GM23338 (cell line): ENCODE measurements at places on chromosomes 11 and 22. TPM values are rescaled to one million over a fixed set of nuclear protein-coding genes. Genes with fewer than 3 reads are reported as not detected.

Gene DRD4
- polyA plus RNA-seq, result 1.3 and 1.8 TPM in 2 replicates

Gene CSF2RB
- polyA plus RNA-seq, result not detected in 2 replicates

Gene DGCR2
- 18.5 and 21.0 TPM in 2 replicates for polyA plus RNA-seq

Gene ENTHD1
- polyA plus RNA-seq, result not detected in 2 replicates

Gene HOATZ
- polyA plus RNA-seq, result not detected in 2 replicates

Gene SNX32
- polyA plus RNA-seq, result 1.2 and 2.4 TPM in 2 replicates

Gene OR8D4
- polyA plus RNA-seq, result not detected in 2 replicates

Gene SLC36A4
- 20.6 and 24.9 TPM in 2 replicates for polyA plus RNA-seq

Gene SLC22A24
- polyA plus RNA-seq, result not detected in 2 replicates

Gene SNRPD3
- polyA plus RNA-seq, result 340 and 375 TPM in 2 replicates

Gene KRTAP5-8
- polyA plus RNA-seq, result not detected in 2 replicates

Gene POU2AF1
- not detected in 2 replicates for polyA plus RNA-seq

Gene MS4A2
- polyA plus RNA-seq, result not detected in 2 replicates

Gene FAM180B
- not detected in 2 replicates for polyA plus RNA-seq

Gene TAF10
- polyA plus RNA-seq, result 253 and 277 TPM in 2 replicates

Gene OR52I2
- polyA plus RNA-seq, result 0.03 TPM in 1 of 2 replicates, not detected in the other

Gene KLHDC7B
- polyA plus RNA-seq, result not detected in 2 replicates

Gene OR10A2
- 0.14 and 0.27 TPM in 2 replicates for polyA plus RNA-seq

Gene DERL3
- 16.6 and 19.5 TPM in 2 replicates for polyA plus RNA-seq

Gene NLRP10
- 0.56 and 1.1 TPM in 2 replicates for polyA plus RNA-seq

Gene TPBGL
- 0.08 and 0.40 TPM in 2 replicates for polyA plus RNA-seq

Gene UQCR10
- polyA plus RNA-seq, result 535 and 550 TPM in 2 replicates

Gene KLHL35
- polyA plus RNA-seq, result 0.10 TPM in 1 of 2 replicates, not detected in the other

Gene CCDC73
- polyA plus RNA-seq, result 0.06 and 0.17 TPM in 2 replicates

Gene PGR
- 0.11 and 0.12 TPM in 2 replicates for polyA plus RNA-seq

Gene UNC93B1
- 15.7 and 16.2 TPM in 2 replicates for polyA plus RNA-seq

Gene CRYBB3
- polyA plus RNA-seq, result 0.52 TPM in 1 of 2 replicates, not detected in the other

Gene CDC42EP1
- polyA plus RNA-seq, result 7.7 and 8.4 TPM in 2 replicates

Gene BEST1
- 0.44 and 0.75 TPM in 2 replicates for polyA plus RNA-seq

Gene INPPL1
- 15.5 and 21.5 TPM in 2 replicates for polyA plus RNA-seq

Gene FAM83F
- polyA plus RNA-seq, result 3.5 and 3.7 TPM in 2 replicates
